ENCODE measurements at places on chromosomes 11 and 22. TPM values are rescaled to one million over a fixed set of nuclear protein-coding genes. Genes with fewer than 3 reads are reported as not detected.

Gene AKIP1
- total RNA-seq: 23.7 TPM

Gene PGGHG
- 64.1 TPM for total RNA-seq

Gene SEPTIN5
- 10.4 TPM for total RNA-seq

Gene LIF
- 10.7 TPM for total RNA-seq

Gene ABCG4
- 0.25 TPM for total RNA-seq

Gene CNIH2
- 0.63 TPM for total RNA-seq

Gene LBHD1
- 7.9 TPM for total RNA-seq

Gene INPPL1
- 120 TPM for total RNA-seq

Gene PLAAT5
- total RNA-seq: 0.72 TPM

Gene CDON
- total RNA-seq: 4.0 TPM

- DNase-seq: no peak
- no peak overlapping the region for H3K27ac ChIP-seq
- no peaks in the 10 kb centered on the region for H3K36me3 ChIP-seq
- H3K4me1 ChIP-seq: no peaks in the 10 kb centered on the region
- H3K27me3 ChIP-seq: no peaks in the 10 kb centered on the region
Measured at GRCh38 chr11:22459048-22459447, 120.9 kb downstream of the SLC17A6 start.

DNA sequence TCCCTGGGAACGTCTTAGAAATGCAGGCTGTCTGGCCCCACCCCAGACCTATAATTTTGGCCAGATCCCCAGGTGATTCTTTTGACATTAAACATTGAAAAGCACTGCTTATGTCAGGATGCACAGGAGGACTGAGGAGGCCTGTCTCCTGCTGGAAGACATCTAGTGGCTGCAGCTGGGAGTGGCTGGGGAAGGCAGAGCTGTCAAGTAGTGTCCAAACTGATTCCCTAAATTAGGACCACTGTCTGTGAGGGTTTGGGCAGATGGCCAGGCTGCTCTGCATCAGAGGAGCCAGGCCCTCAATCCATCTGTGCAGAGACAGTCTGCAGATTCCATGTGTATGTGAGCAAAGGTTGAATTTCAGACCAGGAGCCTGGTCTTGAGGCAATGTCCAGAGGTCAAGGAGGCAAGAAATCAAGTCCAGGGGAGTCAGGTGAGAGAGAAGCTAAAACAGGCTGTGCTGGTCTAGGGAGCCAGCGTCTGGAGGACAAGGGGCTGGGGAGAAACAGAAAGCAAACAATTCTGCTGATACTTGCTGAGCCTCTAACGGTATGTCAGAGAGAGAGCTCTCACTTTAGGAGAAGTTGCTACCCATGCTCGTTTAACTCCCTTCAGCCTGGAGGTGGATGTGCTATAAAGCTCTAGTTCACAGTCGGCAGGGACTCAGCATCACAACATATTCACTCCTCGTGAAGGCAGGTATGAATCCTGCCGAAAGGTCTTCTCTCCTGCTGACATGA is 15.3 kb upstream of the SYTL2 start:
- DNase-seq: peak; percentile 79
- H3K27ac ChIP-seq: peak overlapping the region; percentile 45
- H3K4me3 ChIP-seq: no peak overlapping the region
- H3K4me1 ChIP-seq: peaks cover 13% of the 10 kb centered on the region
- H3K27me3 ChIP-seq: no peaks in the 10 kb centered on the region
- no peaks in the 10 kb centered on the region for H3K36me3 ChIP-seq

GRCh38 chr11:57804466-57804865 is 42.9 kb downstream of the CTNND1 start:
- H3K27me3 ChIP-seq: no peaks in the 10 kb centered on the region
- peaks cover 29% of the 10 kb centered on the region for H3K36me3 ChIP-seq
- no peak overlapping the region for H3K27ac ChIP-seq

DNA sequence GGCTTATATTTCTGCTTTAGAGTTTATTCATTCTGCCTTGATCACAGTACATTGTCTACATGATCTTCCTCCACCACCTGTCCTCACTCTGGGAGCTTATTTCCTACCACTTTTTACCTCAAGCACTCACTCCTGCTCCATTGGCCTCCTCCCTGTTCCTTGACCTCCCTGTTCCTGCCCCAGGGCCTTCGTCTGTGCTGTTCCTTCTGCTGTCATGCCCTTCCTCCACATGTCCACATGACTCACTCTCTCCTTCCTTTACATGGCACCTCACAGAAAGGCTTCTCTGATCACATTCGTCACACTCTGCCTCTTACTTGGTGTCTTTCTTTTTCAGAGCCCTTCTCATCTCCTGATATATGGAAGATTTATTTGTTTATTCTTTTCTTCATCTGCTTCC is 103.0 kb downstream of the FBXO7 start:
- no peaks in the 10 kb centered on the region for H3K27me3 ChIP-seq
- H3K36me3 ChIP-seq: no peaks in the 10 kb centered on the region
- no peak overlapping the region for H3K27ac ChIP-seq
- H3K4me1 ChIP-seq: peaks cover 8% of the 10 kb centered on the region
- no peak overlapping the region for H3K4me3 ChIP-seq

- H3K27ac ChIP-seq: no peak overlapping the region
- DNase-seq: no peak
- no peaks in the 10 kb centered on the region for H3K4me1 ChIP-seq
- H3K36me3 ChIP-seq: no peaks in the 10 kb centered on the region
Measured at GRCh38 chr11:35066030-35066429, 72.9 kb upstream of the CD44 start.

GRCh38 chr11:75475767-75476650 is 43.0 kb upstream of the KLHL35 start:
- H3K4me3 ChIP-seq: no peak overlapping the region
- H3K27ac ChIP-seq: peak overlapping the region; percentile 43
- peaks cover 15% of the 10 kb centered on the region for H3K4me1 ChIP-seq
- H3K36me3 ChIP-seq: no peaks in the 10 kb centered on the region
- no peak for DNase-seq

GRCh38 chr11:86746514-86746913 is 53.8 kb upstream of the PRSS23 start:
- H3K27ac ChIP-seq: no peak overlapping the region
- no peak overlapping the region for H3K4me3 ChIP-seq
- no peak for DNase-seq
- H3K27me3 ChIP-seq: no peaks in the 10 kb centered on the region
- no peaks in the 10 kb centered on the region for H3K36me3 ChIP-seq

DNA sequence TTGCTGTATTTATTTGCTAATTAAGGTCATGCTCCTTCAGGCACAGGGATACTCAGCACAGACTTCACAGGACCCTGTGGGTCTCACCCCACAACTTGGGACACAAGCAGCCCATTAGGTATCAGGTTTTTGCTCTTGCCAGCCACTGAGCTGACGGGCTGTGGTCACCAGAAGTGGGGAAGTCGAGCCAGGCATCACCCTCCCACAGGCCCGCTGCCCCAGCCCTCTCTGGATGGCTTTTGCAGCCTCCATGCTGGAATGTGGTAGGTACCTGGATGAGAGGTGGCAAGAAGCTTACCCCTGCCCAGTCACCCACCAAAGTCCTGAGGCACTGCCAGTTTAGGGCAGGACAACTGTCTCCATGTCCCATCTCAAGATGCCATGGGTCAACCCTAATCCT is 88.4 kb downstream of the PAX6 start:
- no peaks in the 10 kb centered on the region for H3K36me3 ChIP-seq
- no peaks in the 10 kb centered on the region for H3K4me1 ChIP-seq

DNA sequence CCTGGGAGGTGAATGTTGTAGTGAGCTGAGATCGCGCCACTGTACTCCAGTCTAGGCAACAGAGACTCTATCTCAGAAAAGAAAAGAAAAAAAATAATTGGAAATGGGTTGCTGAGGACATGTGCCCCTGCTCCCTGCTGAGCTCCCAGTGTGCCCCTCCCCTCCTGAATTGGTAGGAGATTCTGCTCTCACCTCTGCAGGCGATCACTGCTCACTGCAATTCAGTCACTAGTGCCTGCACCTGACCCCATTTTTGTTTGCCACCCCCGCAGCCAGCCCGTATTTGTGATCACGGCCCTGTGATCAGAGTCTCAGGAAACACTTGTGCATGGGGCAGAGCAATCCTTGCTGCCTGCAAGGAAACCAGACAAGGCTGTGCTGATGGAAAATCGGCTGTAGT is 16.3 kb upstream of the SEC14L3 start:
- H3K27me3 ChIP-seq: no peaks in the 10 kb centered on the region
- no peak overlapping the region for H3K4me3 ChIP-seq
- no peak overlapping the region for H3K27ac ChIP-seq
- DNase-seq: no peak
- no peaks in the 10 kb centered on the region for H3K4me1 ChIP-seq
- no peaks in the 10 kb centered on the region for H3K36me3 ChIP-seq

DNA sequence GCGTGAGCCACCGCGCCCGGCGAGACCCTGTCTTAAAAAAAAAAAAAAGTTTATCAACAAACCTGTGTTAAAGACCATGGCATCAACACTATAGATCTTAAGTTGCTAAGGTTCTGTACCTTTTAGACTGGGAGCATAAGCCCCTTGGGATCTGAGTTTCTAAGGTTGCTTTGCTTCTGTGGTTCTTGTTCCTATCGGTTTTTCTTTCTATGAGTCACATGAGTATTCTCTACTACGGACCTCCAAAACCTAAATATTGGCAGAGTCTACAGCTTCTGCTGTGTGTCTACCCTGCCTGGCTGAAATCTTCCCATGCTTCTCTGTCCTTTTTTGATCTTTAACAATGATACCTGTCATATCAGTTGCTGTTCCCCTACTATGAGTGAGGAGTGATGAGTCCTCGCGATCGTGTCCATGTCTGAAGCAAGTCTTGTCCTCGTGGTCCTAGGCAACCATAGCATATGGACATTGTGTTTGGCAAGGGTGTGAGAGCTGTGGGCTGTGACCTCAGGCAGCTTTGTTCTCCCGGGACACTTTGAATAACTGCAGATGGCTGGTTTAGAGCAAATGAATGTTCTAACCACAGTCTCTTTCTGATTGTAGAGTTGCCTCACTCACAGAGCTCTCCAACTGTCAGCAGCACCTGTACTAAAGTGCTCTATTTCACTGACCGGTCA is 9.0 kb upstream of the DLAT start:
- peaks cover 22% of the 10 kb centered on the region for H3K36me3 ChIP-seq
- no peaks in the 10 kb centered on the region for H3K4me1 ChIP-seq
- H3K27ac ChIP-seq: no peak overlapping the region

DNA sequence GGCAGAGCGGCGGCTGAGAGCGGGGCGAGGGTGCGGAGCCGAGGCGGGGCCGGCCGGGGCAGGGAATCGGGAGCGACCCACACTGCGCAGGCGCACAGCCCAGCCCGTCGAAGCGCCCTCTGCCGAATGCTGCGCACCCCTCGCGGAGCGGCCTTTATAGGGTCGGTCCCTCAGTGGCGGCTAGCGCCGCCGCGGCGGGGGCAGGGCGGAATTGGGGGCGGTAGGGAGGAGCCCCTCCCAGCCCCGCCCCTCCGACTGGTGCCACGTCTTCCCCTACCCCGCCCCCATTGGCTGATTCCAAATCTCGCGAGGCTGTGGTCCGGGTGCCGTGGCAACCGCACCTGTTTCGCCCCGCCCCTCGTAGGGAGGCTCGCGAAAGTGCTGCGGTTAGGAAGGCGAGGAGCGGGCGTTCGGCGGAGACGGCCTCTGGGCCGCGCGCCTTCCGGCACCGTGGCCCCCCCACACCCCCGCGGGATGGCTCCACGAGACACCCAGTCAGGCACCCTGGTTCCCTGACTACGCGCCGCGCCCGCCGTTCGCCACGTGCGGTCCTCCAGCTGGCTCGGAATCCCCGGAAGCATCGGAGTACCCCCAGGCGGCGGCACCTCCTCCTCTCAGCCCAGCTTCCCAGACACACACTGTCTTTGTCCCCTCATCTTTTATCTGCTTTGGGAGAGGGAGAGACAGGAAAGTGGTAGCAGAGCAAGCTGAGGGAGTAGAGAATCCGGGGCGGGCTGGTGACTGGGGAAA is at the start of gene EHD1:
EHD1 (minus strand) TSS at position 128 of the 750 bp plus-strand sequence. CDS start 157 bp downstream, outside the sequence.
- H3K27ac ChIP-seq: peak within 1 kb of the TSS; percentile 88
- H3K4me1 ChIP-seq: no peaks in the 10 kb centered on the region
- H3K4me3 ChIP-seq: peak within 1 kb of the TSS; percentile 97
- H3K36me3 ChIP-seq: no peaks in the 10 kb centered on the region
- DNase-seq: peak; percentile 99

DNA sequence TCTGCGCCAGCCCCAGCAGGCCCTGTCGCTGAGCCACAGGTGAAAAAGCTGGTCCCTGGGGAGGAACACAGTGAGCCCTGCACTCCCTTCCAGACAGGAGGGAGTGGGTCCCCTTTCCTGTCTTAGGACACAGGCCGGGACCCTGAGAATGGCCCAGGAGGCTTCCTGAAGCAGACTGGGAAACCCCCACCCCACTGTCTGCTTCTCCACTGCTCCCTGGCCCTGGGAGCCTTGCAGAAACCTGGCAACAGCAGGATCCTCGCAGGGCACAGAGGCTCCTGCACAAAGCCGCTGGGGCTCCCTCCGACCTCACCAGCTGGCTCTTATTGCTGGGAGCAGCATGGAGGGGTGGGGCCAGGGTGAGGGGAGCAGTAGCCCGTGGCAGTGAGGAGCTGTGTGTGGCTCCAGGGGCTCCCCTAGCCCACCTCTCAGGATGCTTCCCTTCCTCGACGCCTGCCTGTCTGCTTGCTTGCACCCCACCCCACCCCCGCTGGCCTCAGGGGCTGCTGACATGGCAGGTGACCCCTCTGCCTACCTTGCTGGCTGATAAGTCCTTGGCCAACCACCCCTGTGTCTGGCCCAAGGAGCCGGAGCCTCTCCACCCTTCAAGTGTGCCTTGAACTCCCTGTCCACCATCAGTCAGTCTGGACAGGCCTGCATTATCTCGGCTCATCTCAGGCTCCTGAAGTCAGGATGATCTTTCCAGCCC is 72.1 kb upstream of the KCNQ1OT1 start:
- H3K27ac ChIP-seq: no peak overlapping the region
- no peak overlapping the region for H3K4me3 ChIP-seq
- peak; percentile 52 for DNase-seq
- H3K36me3 ChIP-seq: no peaks in the 10 kb centered on the region
- H3K4me1 ChIP-seq: no peaks in the 10 kb centered on the region

- H3K4me1 ChIP-seq: no peaks in the 10 kb centered on the region
- H3K27ac ChIP-seq: no peak overlapping the region
- no peaks in the 10 kb centered on the region for H3K36me3 ChIP-seq
- no peak overlapping the region for H3K4me3 ChIP-seq
Measured at GRCh38 chr11:70031631-70032469, 46.3 kb upstream of the ANO1 start.

DNA sequence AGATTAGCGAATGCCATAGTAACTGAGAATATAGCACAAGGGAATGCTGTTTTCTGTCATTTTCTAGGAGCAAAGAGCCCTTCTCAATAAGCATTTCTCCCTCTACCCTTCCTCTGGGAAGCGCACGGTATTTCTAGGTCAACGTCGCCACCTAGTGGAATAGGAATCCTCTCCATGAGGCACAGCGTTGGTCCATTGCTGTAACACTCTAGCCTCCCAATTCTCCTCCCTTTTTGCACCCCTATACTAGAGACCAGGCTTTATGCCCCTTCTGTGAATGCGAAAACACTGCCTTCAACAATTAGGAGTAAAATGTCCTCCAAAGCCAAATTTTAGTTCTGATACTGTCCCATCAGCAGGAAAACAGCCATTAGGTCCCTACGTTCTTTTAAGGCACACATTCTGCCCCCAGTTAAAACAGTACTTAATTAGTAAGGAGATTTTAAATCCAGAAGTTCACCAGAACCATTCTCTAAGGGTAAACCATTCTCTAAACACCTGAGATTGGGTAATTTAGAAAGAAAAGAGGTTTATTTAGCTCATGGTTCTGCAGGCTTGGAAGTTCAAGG is 12.8 kb upstream of the HYLS1 start:
- no peaks in the 10 kb centered on the region for H3K4me1 ChIP-seq
- no peaks in the 10 kb centered on the region for H3K36me3 ChIP-seq
- H3K27ac ChIP-seq: no peak overlapping the region
- H3K4me3 ChIP-seq: no peak overlapping the region

Data from kidney (tissue), 22 donors.